RKO (cell line): ENCODE measurements at places on chromosomes 13 and 19.
A peak's percentile ranks its signal among the peaks of the same experiment; 100 is the strongest.

DNA sequence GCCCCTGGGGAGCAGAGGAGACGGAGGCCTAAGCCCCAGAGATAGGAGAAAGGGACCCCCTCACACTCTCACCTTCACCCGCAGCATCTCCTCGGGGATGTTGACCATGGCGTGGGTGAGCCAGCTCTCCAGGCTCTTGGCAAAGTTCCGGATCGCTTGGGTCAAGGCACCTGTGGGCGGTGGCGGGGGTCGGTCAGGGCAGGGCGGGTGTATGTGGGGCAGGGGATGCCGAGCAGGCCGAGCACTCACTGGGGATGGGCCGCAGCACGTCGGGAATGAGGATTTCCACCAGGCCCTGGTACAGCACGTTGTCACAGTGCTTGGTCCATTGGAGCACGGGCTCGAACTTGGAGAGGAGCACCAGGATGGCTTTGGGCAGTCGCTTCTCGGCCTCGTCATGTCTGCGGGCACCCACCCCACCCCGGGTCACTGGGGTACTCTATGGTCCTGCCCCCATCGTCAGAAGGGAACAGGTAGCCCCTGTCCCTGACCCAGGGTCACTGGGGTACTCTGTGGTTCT, 13.1 kb downstream of the DCAF15 start:
- DNase-seq = no peak

- no peak for DNase-seq
Observed at GRCh38 chr13:95684418-95684817, 7.5 kb downstream of the DNAJC3 start.

GRCh38 chr19:35743640-35744429, 1.4 kb downstream of the U2AF1L4 start:
- no peak for DNase-seq

- no peak for DNase-seq
Observed at GRCh38 chr19:718991-719512, 10.3 kb downstream of the PALM start.

DNA sequence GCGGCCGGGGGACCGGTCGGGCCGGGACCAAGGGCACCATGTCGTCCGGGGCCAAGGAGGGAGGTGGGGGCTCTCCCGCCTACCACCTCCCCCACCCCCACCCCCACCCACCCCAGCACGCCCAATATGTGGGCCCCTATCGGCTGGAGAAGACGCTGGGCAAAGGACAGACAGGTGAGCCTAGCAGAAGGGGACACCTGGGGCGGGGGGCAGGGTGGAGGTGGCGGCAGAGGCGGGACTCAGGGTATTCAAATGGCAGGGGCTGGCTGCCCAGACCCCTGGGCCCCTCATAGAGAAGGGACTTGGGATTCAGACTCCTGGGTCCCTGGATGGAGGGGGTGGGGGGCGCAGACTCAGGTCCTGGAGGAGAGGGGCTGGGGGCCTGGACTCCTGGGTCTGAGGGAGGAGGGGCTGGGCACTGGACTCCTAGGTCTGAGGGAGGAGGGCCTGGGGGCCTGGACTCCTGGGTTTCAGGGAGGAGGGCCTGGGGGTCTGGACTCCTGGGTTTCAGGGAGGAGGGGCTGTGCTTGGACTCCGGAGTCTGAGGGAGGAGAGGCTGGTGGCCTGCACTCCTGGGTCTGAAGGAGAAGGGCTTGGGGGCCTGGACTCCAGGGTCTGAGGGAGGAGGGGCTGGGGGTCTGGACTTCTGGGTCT, 735 bp downstream of the BRSK1 start:
- DNase-seq = no peak

DNA sequence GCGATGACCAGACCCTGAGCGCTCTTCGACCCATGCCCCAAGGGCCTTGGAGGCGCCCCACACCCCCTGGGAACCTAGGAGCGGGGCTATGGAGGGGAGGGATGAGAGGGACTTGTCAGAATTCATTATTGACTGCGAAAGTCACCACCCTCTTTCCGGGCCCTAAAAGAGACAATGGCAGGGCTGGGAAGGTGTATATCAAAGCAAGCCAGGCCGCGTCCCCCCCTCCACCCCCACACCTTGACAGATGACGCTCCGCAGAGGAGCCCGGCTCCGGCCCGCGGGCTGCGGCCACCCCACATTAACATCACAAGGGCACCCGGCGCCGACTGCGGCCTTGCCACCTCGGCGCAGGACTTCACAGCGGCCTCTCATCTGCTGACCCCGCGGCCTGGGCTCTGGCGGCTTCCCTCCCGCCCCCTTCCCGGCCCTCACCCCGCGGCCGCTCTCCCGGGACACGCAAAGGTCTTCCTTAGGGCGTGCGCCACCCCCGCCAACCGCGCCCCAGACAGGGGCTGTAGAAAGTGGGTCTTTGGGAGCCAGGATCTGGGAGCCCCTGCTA, 2.4 kb downstream of the CDX2 start:
- DNase-seq = peak; percentile 7

- no peak for DNase-seq
Observed at GRCh38 chr19:16585808-16586476, 13.7 kb upstream of the SLC35E1 start.

- DNase-seq = no peak
Observed at GRCh38 chr19:8323781-8324185, 2.5 kb downstream of the RPS28 start.
